ENCODE measurements at places on chromosomes 1 and 21. TPM values are rescaled to one million over a fixed set of nuclear protein-coding genes. Genes with fewer than 3 reads are reported as not detected.

- peaks cover 6% of the 10 kb centered on the region for H3K4me1 ChIP-seq
- no peaks in the 10 kb centered on the region for H3K27me3 ChIP-seq
- no peak overlapping the region for H3K4me3 ChIP-seq
- H3K36me3 ChIP-seq: no peaks in the 10 kb centered on the region
These were observed 90.0 kb upstream of the HNRNPU start for GRCh38 chr1:244954359-244954758.

GRCh38 chr1:29550119-29550841, 314.0 kb downstream of the PTPRU start:
- no peak overlapping the region for H3K27ac ChIP-seq
- no peak for DNase-seq
- H3K4me1 ChIP-seq: no peaks in the 10 kb centered on the region
- H3K27me3 ChIP-seq: peaks cover 9% of the 10 kb centered on the region

GRCh38 chr21:44957047-44957831, 17.4 kb downstream of the SLX9 start:
- peak overlapping the region; percentile 26 for H3K4me3 ChIP-seq
- H3K27ac ChIP-seq: no peak overlapping the region
- DNase-seq: no peak
- no peaks in the 10 kb centered on the region for H3K4me1 ChIP-seq
- H3K36me3 ChIP-seq: peaks cover 7% of the 10 kb centered on the region

- no peak overlapping the region for H3K4me3 ChIP-seq
- no peak overlapping the region for H3K27ac ChIP-seq
- DNase-seq: no peak
- no peaks in the 10 kb centered on the region for H3K4me1 ChIP-seq
- H3K36me3 ChIP-seq: no peaks in the 10 kb centered on the region
These were observed 164.8 kb upstream of the COL6A1 start for GRCh38 chr21:45816794-45817193.

DNA sequence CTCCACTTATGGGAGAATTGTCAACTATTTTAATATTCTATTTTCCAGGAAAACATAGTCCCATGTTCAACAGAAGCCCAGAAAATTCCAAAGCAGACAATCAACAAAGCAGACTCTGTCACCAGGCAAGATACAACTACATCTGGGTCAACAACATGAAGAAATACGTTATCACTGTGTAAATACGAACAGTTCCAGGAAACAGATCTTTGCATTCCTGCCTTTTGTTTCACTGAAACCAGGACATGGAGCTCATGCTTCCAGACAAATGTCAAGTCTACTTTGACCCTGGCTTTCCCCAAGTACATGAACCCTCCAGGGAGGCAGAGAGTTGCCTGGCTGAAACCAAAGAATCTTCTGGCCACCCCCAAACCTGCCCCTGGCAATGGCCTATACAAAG, 106.7 kb downstream of the SETD4 start:
- H3K27ac ChIP-seq: no peak overlapping the region
- H3K36me3 ChIP-seq: no peaks in the 10 kb centered on the region
- H3K4me3 ChIP-seq: no peak overlapping the region
- peaks cover 12% of the 10 kb centered on the region for H3K4me1 ChIP-seq
- peaks cover 5% of the 10 kb centered on the region for H3K27me3 ChIP-seq
- no peak for DNase-seq

- H3K36me3 ChIP-seq: no peaks in the 10 kb centered on the region
- H3K4me3 ChIP-seq: no peak overlapping the region
- DNase-seq: no peak
- peaks cover 7% of the 10 kb centered on the region for H3K27me3 ChIP-seq
These were observed 30.0 kb upstream of the RBM15 start for GRCh38 chr1:110309139-110309538.

GRCh38 chr1:14549897-14550620, 48.4 kb upstream of the KAZN start:
- no peaks in the 10 kb centered on the region for H3K36me3 ChIP-seq
- H3K27ac ChIP-seq: no peak overlapping the region
- H3K4me3 ChIP-seq: no peak overlapping the region
- no peaks in the 10 kb centered on the region for H3K27me3 ChIP-seq

DNA sequence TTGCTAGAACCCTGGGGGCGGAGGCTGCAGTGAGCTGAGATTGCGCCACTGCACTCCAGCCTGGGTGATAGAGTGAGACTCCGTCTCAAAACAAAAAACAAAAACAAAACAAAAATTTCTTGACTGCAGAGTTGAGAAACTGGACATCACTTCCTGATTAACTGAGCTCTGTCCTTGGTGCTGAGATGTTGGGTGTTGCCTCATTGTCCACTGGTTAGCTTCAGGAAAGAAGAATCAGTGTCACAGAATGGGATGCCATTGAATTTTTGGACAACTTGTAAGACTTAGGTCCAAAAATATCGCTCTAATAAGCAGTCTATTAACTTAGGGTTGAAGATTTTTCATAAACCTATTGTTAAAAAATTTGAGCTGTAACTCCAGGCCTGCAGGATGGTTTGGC, 23.8 kb upstream of the KCNA10 start:
- H3K27ac ChIP-seq: no peak overlapping the region
- H3K27me3 ChIP-seq: peaks cover 7% of the 10 kb centered on the region
- peaks cover 11% of the 10 kb centered on the region for H3K4me1 ChIP-seq
- no peaks in the 10 kb centered on the region for H3K36me3 ChIP-seq
- no peak overlapping the region for H3K4me3 ChIP-seq

DNA sequence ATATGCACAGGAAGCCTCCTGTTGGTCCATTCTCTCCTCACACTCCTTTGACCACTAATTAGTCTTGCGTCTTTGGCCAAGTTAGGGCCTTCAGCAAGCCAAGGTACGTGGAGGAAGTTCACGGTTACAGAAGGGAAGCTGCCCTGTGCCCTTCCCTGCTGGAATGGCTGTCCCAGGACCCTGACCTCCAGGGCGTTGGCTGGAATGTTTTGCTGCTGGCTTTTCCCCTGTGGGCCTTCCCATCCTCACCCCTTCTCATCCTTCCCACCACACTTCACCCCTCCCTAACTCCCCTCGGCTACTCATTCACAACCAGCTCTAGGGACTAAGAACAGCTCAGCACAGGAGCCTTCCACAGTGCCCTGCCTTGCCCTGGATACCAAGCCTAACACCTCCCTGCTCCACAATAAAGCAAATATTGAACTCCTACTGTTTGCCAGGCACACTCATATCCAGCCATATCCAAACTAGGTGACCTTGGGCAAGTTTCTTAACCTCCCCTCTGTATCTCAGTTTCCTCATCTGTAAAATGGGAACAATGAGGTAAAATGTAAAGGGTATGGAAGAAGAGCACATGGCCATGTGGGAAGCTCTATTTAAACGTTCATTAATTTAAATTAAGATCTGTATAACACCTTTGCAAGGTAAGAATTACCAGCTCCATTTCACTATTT, 8.8 kb upstream of the CDCP2 start:
- H3K27ac ChIP-seq: no peak overlapping the region
- H3K4me3 ChIP-seq: no peak overlapping the region
- peaks cover 2% of the 10 kb centered on the region for H3K27me3 ChIP-seq

DNA sequence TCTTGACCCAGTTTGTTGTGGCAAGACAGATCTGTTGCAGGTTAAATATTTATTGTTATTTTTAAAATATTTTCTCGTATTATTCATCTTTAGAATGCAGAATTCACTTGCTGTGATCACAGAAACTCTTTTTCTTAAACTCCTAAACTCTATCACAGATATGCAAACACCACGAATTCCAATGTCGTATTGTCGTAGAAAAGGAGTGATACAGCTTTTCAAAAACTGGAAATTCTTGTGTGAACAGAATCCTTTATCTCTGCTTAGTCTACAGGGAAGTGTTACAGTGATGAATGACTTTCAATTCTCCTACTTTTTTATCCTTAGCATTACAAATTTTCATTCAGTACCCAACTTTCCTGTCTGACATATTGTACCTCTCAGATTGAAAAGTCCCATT, 1329.5 kb upstream of the B3GALT2 start:
- peaks cover 1% of the 10 kb centered on the region for H3K27me3 ChIP-seq
- DNase-seq: no peak
- peaks cover 10% of the 10 kb centered on the region for H3K36me3 ChIP-seq
- no peak overlapping the region for H3K27ac ChIP-seq

DNA sequence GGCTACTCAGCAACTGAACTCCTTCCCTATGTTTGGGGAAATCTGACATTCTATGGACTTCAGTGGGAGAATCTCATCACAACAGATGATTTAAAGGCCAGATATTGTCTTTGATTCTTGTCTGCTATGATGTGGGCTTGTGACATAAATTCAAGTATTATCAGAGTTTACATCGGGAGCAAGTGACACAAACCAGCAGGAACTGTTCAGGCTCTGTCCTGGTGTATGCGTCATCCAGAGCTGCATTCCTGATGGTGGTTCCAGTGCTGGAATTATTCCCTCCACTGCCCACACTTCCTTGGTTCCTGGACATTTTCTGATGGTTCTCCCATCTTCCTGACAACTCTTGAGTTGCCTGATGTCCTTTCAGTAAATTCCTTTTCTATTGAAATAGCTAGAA, 10.8 kb upstream of the LSM10 start:
- H3K27me3 ChIP-seq: peaks cover 2% of the 10 kb centered on the region
- peaks cover 5% of the 10 kb centered on the region for H3K4me1 ChIP-seq
- H3K27ac ChIP-seq: no peak overlapping the region
- H3K36me3 ChIP-seq: peaks cover 7% of the 10 kb centered on the region
- no peak overlapping the region for H3K4me3 ChIP-seq

DNA sequence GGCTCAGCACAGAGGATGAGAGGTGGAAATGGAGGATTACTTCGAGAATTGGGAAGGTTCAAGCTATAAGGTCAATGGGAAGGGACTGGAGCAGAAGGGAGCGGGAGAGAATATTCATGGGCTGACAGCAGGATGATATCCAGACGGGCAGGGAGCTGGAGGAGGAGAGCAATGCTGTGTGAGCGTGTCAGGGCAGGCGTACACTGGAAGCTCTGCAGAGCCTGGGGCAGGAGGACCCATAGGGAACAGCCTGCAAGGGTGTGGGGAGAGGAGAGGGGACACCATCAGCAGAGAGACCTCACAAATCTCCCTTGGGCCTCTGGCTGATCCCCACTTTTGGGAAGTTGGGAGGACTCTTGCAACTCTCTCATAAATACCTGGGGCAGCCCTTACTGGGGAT, 13.7 kb downstream of the CSF1 start:
- H3K27ac ChIP-seq: peak overlapping the region; percentile 57
- no peak for DNase-seq
- H3K4me1 ChIP-seq: peaks cover 31% of the 10 kb centered on the region
- H3K27me3 ChIP-seq: peaks cover 12% of the 10 kb centered on the region
- no peak overlapping the region for H3K4me3 ChIP-seq
- peaks cover 16% of the 10 kb centered on the region for H3K36me3 ChIP-seq

GRCh38 chr1:114427612-114428011, 83.4 kb downstream of the TRIM33 start:
- no peak overlapping the region for H3K4me3 ChIP-seq
- H3K36me3 ChIP-seq: peaks cover 4% of the 10 kb centered on the region
- DNase-seq: no peak
- H3K4me1 ChIP-seq: no peaks in the 10 kb centered on the region
- H3K27ac ChIP-seq: no peak overlapping the region

GRCh38 chr1:211876851-211877590, 46.5 kb upstream of the LPGAT1 start:
- no peak for DNase-seq
- H3K27ac ChIP-seq: no peak overlapping the region
- H3K27me3 ChIP-seq: peaks cover 2% of the 10 kb centered on the region
- H3K4me3 ChIP-seq: no peak overlapping the region

GRCh38 chr1:154349121-154349520, 23.8 kb downstream of the ATP8B2 start:
- peaks cover 14% of the 10 kb centered on the region for H3K27me3 ChIP-seq
- H3K4me1 ChIP-seq: peaks cover 37% of the 10 kb centered on the region
- no peak for DNase-seq
- H3K36me3 ChIP-seq: peaks cover 40% of the 10 kb centered on the region
- H3K4me3 ChIP-seq: no peak overlapping the region

DNA sequence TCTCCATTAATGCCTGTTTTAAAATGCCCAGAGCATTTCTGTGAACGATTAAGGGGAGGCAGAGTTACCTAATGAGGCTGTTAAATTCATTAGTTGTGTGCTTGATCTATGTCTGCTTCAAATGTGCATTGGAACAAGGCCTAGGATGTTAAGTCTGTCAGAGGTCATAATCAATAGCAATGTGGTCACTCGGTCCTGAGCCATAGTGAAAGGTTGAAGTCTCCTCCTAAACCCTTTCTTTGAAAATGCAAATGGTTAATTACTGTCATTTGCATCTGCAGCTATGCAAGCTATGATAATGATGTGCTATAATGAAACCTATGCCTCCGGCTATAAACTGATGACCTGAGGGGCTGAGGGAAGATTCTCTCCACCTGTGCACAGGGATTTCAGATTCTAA, 114.2 kb upstream of the NR5A2 start:
- no peak overlapping the region for H3K4me3 ChIP-seq
- H3K4me1 ChIP-seq: no peaks in the 10 kb centered on the region
- no peaks in the 10 kb centered on the region for H3K36me3 ChIP-seq
- no peak for DNase-seq
- no peak overlapping the region for H3K27ac ChIP-seq
- no peaks in the 10 kb centered on the region for H3K27me3 ChIP-seq

DNA sequence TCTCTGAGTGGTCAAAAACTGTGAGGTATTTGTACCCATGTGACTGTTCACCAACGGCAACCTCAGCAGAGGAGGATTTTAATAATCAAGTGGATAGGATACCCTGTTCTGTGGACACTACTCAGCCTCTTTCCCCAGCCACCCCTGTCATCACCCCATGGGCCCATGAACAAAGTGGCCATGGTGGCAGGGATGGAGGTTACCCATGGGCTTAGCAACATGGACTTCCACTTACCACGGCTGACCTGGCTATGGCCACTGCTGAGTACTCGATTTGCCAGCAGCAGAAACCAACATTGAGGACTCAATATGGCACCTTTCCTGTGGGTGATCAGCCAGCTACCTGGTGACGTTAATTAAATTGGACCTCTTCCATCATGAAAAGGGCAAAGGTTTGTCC, 1782.7 kb downstream of the PLA2G4A start:
- no peak overlapping the region for H3K4me3 ChIP-seq
- no peak for DNase-seq
- H3K27me3 ChIP-seq: no peaks in the 10 kb centered on the region
- H3K27ac ChIP-seq: no peak overlapping the region
- H3K4me1 ChIP-seq: no peaks in the 10 kb centered on the region

DNA sequence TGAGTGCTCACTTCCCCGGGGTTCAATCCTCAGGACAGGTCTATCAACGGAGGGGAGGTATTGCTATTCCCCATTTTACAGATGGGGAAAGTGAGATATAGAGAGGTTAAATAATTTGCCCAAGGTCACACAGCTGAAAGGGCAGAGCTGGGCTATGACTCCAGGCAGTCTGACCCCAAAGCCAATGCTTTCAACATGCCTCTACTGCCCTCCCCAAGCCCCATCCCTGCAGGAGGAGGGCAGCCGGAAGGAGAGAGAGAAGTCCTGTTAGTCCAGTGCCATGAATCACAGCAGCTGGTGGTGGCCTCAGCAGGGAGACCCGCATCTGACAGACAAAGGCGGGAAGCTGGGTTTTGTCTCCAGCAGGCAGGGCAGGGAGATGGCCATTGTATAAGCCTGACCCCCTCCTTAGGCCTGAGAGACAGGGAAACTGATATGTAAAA, 20.0 kb upstream of the CLIC4 start:
- peak overlapping the region; percentile 69 for H3K4me3 ChIP-seq
- no peaks in the 10 kb centered on the region for H3K36me3 ChIP-seq
- H3K27me3 ChIP-seq: peaks cover 6% of the 10 kb centered on the region
- H3K27ac ChIP-seq: peak overlapping the region; percentile 85
- peaks cover 33% of the 10 kb centered on the region for H3K4me1 ChIP-seq
- DNase-seq: peak; percentile 39

Gene LIN28A
- total RNA-seq: 107 TPM

Gene AIRE
- not detected for total RNA-seq

Gene ZCCHC17
- total RNA-seq: 27.5 TPM

Gene OR2T11
- total RNA-seq: not detected

Gene PALMD
- total RNA-seq: 1.9 TPM

Gene CLIC6
- 5.4 TPM for total RNA-seq

Gene AZIN2
- total RNA-seq: 1.4 TPM
